ENCODE measurements at places on chromosomes 4 and X.

- DNase-seq = no peak
These were observed 145.0 kb downstream of the SPCS3 start for GRCh38 chr4:176464748-176465147.

- DNase-seq = no peak
These were observed 388.3 kb downstream of the PDGFC start for GRCh38 chr4:156583265-156583664.

GRCh38 chr4:89737888-89738287, 99.1 kb downstream of the SNCA start:
- DNase-seq = no peak

DNA sequence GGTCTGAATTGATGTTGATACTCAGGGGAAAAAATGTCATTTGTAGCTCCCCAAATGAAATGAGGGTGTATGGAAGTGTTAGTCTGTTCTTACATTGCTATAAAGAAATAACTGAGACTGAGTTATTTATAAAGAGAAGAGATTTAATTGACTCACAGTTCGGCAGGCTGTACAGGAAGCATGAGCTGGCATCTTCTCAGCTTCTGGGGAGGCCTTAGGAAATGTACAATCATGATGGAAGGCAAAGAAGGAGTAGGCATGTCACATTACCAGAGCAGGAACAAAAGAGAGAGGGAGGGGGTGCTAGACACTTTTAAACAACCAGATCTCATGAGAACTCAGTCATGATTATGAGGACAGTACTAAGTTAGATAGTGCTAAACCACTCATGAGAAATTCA, 1199.9 kb upstream of the DIAPH2 start:
- DNase-seq = no peak

GRCh38 chr4:156623376-156623775, 348.2 kb downstream of the PDGFC start:
- peak; percentile 17 for DNase-seq

DNA sequence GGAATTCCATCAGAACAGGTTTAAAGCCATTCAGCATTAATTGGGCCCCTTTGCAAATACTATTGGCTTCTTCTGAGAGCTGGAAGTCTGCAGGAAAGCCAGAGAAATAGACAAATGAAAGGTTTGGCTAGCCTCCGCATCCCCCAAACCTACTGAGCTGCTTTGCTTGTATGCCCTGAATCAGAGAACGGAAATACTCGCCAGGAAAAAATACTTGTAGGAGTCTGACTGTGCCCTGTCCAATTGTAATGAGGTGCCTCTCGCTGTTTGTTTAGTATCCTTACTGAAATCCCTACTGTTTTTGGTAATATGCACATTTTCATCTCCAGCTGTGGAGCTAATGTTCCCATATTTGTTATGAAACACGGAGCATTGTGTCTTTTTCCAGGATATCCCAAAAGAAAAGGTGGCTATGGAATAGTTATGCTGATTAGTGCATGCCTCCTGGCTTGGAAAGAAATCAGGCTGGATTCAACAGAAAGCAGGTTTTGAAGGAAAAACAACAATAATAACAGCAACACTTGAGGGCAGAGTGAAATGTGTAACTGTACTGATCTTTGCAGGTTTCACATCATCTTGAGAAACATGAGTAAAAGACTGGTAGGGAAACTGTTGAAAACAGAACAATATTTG, 50.7 kb upstream of the NLGN4X start:
- no peak for DNase-seq

- no peak for DNase-seq
These were observed 84.2 kb downstream of the NPNT start for GRCh38 chr4:105979506-105979905.

DNA sequence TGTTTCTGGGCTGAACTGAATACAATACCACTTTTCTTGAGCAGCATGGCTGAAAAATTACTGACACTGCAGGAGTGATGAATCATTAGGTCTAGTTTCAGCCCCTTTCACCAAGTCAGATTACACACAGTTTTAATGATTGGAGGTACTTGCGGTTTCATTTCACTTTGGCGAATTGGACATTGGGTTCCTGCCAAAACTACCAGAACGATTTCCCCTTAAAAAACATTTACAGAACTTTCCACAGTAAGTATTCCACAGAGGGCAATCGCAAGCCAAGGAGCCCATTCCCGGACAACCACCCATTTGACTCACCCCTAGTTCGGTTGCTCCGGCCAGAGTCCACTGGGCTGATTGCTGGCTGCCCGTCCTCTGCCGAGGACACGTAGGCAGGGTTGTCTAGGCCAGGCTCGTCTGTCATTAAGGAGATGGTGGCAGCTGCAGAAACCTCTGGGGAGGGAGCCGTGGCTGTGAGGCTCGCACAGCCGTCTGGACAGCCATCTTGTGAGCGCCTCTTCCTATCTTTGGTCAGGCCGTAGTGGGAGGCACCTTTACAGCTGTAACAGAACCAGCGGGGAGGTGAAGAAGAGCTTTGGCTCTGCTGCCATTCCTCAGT, 83.5 kb downstream of the LNX1 start:
- peak; percentile 69 for DNase-seq

DNA sequence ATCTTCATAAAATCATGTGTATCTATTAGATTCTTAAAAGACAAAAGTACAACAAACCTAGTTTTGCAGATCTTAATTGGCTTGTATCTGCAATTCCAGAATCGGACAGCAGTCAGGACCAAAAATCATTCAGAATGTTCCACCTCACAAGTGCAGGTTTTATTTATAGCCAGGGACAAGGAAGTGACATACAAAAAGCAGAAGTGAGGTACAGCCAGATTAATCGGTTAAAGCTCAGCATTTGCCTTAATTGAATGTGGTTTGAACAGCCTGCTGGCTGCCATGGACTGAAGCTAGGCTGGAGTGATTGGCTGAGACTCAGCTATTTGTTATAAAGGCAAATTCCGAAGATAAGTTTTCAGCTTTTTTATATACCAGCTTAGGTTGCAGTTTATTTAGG, 932.6 kb downstream of the C4orf33 start:
- DNase-seq = no peak
